Choroid plexus epithelial cell (primary cell): ENCODE measurements at places on chromosomes 3 and 15.

- DNase-seq, result peak; percentile 37
Measured at GRCh38 chr3:41574900-41575299, 375.6 kb downstream of the CTNNB1 start.

GRCh38 chr3:172065527-172065926, 26.1 kb downstream of the FNDC3B start:
- DNase-seq, result peak; percentile 85

DNA sequence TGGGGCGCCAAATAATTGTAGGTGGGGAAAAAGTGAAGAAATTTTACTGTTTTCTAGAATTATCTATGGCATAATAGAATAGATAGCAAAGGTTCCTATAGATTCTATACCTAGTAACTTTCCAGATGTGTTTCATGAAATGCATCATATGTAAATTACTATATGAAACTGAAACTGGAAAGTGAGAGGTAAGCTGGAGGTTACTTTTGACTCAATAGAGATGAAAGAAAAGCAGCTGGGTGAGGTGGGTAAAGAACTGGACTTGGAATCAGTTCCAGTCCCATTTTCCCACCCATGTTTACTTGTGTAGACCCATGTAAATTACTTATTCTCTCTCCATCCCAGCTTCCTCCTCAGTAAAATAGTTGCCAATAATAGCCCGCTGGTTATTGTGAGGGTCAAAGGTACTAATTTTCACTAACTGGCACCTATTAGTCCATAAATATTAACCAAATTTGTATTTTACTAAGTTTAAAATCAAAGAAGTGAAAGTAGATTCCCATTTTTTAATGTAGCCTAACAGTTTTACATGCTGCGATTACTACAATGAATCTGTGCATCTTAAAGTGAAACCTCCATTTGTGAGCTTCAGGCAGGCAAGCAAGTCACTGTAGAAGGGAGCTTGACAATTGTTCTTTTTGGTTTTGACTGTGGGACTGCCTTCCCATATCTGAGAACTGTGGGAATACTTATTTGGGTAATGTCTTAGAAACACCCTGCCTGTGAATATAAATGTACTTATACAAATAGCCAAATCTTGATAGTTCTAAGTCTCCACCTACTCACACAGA, 312.1 kb downstream of the SLC9A9 start:
- DNase-seq, result peak; percentile 31

- peak; percentile 42 for DNase-seq
Measured at GRCh38 chr3:193680220-193680619, 87.2 kb downstream of the OPA1 start.

DNA sequence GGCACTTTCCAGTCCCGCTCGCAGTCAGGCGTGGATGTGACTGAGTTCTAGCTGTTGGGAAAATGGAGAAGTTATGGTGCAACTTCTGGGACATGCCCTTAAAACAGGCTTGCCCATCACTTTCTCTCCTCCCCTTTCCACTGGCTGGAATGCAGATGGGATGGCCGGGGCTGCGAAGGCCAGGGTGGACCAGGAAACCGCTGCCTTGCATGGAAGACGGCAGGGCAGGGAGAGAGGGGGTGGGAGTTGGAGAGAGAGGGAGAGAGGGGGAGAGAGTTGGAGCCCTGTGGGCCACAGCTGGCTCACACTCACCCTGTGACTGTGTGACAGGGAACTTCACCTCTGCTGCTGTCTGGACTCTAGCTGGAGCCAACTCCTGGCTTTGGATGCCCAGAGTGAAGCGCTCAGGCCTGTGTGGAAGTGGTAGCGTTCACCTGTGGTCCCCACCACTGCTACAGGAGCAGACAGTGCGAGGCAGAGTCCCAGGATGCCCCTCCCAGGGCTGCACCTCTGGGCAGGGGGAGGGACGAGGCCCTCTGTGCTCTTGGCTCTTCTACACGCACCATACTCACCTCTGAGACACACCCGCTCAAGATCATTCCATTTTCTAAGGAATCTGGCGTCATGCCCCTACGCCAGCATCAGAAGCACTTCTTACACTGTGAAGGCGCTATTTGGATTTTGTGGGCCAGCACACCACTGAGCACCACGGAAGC, 36.6 kb downstream of the KLHL25 start:
- no peak for DNase-seq

GRCh38 chr3:8962226-8962861, 928 bp downstream of the RAD18 start:
- DNase-seq, result no peak

GRCh38 chr3:129560911-129561594, 18.1 kb downstream of the H1-8 start:
- peak; percentile 77 for DNase-seq

- DNase-seq, result no peak
Measured at GRCh38 chr15:90562669-90563068, 32.9 kb downstream of the CRTC3 start.

GRCh38 chr3:192005989-192006388, 545.0 kb downstream of the PYDC2 start:
- no peak for DNase-seq

DNA sequence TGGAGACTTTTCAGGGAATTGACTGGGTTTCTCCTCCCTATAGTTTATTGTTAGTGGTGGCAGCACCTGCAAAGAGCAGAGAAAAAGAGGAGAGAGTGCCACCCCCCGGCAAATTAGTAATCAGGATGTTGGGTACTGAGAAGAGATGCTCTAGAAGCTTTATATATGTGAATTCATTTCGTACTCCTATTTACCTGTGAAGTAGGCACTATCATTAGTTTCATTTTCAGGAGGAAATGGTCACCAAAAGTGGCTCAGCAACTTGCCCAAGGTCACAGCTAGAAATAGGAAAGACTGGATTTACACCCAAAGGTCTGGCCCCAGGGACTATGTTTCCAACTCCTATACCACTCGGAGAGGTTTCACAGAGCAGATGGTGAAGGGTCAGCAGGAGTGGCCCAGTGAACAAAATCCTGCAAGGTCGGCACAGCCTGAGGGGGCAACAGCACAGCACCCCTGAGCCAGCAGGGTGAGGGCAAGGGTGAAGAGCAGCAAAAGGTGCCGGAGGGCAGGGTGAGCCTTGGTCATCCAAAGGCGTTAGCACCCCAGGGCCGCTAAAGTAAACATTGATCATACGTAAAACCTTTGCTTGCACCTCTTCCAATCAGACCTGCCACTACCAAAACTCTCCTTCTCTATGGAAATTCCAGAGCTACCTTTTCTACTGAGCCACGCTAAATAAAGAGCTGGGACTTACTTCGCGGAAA, 23.6 kb downstream of the VGLL4 start:
- DNase-seq, result no peak

- no peak for DNase-seq
Measured at GRCh38 chr15:31300208-31300661, 26.4 kb upstream of the KLF13 start.

DNA sequence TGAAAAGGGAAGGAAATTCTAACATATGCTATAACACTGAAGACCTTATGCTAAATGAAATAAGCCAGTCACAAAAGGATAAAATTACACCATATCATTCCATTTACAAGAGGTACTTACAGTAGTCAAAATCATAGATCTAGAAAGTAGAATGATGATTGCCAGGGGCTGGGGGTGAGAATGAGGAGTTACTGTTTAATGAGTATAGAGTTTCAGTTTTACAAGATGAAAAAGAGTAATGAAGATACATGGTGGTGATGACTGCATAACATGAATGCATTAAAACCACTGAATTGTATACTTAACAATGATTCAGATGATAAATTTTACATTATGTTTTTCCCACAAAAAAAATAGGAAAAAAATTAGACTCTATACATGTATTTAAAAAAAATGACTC, 152.6 kb downstream of the SCAPER start:
- DNase-seq, result no peak

- DNase-seq, result peak; percentile 42
Measured at GRCh38 chr3:73471986-73472787, 152.6 kb downstream of the PDZRN3 start.

DNA sequence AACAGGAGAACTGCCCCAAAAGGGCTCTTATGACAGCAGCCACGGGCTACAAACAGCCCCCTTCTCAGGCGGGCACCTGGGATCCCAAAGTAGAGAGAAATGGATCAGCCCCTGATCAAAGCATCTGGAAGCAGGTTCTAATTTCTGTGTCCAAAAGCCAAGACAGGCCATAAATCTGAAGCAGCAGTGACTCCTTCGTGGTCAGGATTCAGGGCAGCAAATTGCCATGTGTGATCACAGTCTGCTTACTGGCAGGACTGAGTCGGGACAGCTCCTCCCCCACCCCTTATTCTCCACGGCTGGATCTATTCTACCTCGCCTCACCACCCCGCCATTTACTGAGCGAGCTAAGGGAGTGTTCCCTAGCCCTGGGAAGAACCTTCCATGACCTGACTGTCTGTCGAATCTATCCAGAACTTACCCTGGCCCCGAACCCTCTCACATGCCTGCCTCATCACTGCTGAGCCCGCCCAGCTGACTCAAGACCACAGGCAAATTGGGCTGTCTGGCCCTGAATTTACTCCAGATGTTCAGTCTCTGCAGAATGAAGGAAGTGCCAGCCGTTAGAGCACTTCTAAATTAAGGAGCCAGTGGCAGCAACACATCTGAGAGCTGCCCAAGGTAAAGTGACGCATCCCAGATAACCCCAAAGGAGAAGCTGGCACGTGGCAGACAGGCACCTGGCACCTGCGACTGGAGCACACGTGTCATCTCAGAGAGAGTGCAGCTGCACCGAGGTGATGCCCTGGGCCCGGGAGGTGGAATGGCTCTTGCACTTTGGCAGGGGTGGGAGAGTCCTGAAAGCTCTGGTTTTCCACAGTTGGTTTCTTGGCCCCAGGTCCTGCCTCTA, 1.3 kb downstream of the LRRC15 start:
- DNase-seq, result no peak

DNA sequence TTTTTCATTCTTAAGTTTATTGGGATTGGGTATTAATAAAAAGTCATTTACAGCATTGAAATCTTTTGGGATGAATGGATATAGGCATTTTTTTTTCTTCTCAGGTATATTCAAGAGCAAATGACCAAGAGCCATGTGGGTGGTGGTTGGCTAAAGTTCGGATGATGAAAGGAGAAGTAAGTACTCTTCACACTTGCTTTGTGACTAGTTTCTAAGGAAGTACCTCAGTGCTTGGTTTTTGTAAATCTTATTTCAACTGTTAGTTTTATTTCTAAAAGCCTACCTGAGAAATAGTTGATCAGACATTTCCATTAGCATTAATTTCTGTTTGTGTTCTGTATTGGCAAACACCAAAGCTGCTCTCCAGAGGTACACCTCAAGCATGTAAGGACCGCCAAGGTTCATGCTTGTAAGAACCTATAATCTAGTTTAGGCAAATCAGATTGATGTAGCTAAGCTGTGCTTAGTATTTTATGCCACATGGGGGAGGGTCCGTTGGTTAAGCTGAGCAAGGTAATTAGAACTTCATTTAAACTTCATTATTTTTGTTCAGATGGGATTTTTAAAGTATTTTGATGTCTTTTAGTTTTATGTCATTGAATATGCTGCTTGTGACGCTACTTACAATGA, 35.4 kb downstream of the FXR1 start:
- no peak for DNase-seq

DNA sequence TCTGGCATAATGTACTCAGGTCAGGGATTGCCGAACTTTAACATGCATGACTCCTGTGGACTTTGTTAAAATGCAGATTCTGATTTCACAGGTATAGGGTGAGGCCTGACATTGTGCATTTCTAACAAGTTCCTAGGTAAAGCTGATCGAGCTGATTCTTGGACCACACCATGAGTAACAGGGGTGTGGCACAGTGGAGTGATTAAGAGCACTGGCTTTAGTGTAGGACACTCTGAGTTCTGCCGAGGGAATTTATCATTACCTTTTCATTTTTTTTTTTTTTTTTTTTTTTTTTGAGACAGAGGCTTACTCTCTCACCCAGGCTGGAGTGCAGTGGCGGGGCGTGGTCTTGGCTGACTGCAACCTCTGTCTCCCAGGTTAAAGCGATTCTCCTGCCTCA, 169.3 kb downstream of the ADAMTS9 start:
- DNase-seq, result no peak

GRCh38 chr3:173398111-173398479, 551 bp downstream of the NLGN1 start:
- peak; percentile 40 for DNase-seq

DNA sequence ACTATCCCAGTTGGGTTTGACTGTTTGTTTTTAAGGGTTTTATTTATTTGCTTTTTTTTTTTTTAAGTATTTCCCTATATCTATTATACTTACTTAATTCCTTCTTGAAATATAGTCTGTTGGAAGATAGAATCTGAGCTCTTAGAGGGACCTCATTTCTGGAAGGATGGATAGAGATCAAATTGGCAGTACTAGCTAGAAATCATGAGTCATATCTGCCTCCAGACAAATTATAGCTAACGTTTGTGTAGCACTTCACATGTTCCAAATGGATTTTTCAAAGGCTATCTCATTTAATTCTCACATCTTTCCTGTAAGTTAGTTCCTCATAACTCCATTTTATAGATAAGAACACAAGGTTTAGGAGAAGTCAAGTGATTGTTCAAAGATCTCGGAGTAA, 384.7 kb downstream of the ZIC1 start:
- peak; percentile 18 for DNase-seq

GRCh38 chr15:63350178-63350621, 31.4 kb downstream of the CA12 start:
- peak; percentile 24 for DNase-seq

DNA sequence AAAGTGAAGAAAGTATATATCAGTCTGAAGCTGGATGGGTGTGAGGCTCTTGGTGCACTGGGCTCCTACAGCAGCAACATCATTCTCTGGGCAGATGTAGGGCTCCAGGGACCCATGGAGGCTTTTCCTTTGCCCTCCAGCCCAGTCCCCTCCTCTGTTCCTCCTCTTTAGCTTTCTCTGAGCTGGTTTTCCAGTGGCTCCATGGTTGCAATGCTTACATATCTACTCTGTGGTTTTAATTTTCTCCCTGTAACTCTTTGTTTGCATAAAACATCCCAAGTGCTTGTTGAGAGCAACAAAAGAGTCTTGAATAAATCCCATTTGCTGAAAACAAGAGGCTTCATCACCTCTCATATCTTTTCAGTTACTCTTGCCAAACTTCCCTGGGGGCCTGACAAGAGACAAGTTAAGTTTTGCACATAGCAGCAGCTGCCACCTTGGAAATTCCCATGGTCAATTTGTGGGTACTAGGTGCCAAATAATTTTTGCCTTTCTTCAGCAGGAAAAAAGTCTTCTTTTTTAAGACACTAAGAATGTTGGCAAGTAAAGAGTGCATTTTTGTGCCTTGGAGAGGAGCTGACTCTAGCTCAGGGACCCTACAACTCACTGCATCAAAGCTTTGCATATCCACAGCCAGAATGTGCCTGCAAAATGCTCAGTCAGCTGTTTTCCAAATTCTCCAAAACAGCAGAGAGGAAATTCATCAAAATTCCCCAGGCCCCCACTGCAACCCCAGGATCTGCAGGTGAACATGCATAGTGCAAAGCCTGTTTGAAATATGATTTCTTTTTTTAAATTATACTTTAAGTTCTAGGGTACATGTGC, 41.9 kb downstream of the COLQ start:
- no peak for DNase-seq

DNA sequence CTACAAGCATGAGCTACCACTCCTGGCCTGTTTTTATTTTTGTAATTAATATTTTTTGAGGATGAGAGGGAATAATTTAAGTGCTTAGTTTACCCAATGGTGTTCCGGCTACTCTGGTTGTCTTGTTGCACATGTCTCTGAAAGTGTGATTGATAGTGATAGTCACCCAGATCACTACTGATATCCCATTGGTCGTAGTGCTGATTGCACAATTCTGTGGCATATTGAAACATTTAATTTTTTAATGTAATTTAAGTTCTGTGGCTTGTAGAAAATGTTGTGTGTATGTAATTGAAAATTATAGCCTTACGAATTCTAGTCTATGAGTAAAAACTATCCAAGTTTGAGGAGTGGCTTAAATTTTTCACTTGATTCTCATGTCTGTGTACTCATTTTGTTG, 11.9 kb downstream of the ARIH2 start:
- DNase-seq, result no peak
